ENCODE measurements at places on chromosomes 3 and 15.

GRCh38 chr3:193842029-193842798 is 249.2 kb downstream of the OPA1 start:
- no peak for DNase-seq

DNA sequence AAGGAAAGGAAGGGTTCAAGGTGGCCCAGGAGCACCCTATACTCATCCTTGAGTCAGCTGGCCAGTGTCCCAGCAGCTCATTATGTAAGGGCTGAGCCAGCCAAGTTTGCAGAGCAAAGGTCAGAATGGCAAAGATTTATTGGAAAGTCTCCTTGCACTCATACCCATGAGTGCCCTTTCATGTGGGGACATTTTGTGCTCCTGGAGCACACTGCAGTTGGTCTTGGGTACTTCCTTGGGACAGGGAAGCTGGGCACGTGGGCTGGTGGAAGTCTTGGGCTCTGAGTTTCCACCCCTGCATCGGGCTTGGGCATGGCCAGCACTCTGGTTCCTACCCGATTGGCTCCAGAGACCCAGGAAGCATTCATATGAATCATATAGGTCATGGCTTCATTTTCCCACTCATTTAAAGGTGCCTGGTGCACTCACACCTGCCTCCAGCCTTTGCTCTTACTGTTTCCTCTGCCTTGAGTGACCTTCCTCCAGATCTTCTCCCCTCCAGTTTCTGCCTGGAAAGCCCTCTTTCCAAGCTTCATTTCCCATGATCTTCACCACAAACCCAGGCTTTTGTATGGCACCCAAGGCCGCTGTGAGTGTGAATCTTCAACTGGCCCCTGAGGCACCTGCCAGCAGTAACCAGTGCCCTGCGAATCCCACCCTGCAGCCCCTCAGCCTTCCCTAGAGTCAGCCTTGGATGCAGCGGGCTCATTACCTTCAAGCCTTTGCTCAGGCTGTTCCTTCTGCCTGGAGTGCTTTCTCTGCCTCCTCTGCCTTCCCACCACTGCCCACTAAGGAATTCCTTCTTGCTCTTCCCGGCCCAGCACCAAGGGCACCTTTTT is 10.5 kb upstream of the PRKCD start:
- no peak for DNase-seq

- no peak for DNase-seq
These were observed 11.4 kb upstream of the COMMD2 start for GRCh38 chr3:149763565-149764195.

GRCh38 chr15:62164014-62164395 is 1.1 kb downstream of the C2CD4B start:
- DNase-seq = no peak

DNA sequence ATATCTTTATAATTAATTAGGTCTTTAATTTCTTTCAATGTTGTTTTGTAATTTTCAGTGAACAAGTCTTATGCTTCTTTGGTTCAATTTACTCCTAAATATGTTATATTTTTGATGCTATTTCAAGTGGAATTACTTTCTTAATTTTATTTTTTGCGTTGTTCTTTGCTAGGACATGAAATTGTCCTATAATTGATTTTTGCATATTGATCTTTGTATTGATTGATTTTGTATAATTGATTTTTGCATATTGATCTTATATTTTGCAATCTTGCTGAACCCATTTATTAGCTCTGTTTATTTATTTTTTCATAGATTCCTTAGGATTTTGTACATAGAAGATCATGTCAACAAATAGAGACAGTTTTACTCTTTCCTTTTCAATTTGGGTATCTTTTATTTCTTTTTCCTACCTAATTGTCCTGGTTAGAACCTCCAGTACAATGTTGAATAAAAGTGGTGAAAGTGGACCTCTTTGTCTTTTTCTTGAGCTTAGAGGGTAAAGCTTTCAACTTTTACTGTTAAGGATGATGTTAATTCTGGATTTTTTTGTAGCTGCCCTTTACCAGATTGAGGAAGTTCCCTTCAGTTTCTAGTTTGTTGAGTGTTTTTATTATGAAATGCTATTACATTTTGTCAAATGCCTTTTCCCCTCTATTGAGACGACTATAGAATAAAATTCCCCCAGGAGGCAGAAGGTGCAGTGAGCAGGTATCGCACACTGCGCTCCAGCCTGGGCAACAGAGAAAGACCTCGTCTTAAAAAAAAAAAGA is 36.8 kb upstream of the CCDC50 start:
- no peak for DNase-seq

DNA sequence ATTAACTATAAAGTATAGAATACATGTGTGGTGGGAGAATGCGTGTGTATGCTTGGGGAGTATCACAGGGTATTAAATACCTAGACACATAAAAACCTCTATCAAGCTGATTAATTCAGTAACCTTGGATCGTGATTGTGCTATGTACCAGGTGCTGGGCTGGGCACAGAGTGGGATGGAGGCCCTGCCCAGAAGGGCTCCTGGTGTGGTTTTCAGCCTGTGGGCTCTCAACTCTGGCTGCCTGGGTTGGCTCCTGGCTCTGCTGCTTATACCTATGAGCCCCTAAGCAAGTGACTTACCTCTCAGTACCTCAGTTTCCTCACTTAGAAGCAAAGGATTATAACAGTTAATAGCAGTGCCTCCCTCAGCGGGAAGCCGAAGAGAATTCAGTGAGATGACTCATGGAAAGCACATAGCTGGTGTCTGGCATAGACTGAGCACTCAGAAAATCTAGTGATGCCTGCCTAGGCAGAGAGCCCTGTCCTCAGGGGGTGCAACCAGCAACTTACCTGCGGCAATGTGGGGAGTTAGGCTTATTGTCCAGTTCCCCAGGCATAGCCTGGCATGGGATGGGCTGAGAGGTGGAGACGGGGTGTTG is 90.6 kb upstream of the MYZAP start:
- DNase-seq = no peak

- DNase-seq = no peak
These were observed 70.6 kb downstream of the KAT2B start for GRCh38 chr3:20110826-20111225.

DNA sequence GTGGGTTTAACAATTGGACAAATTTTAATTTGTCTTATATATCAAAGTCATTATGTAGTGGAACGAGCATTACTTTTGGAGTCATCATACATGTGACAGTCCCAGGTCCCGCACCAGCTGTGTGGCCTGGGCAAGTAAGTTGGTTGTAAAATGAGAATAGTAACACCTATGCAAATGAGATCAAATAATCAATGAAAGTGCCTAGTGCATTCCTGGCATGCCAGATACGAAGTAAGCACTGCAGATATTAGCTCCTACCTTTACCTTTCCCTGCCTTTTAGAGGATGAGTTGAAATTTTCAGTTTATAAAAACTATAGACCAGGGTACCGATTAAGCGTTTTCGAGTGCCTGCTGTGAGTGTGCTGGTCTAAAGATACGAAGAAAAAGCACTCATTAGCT is 134.1 kb downstream of the LRIG1 start:
- no peak for DNase-seq

DNA sequence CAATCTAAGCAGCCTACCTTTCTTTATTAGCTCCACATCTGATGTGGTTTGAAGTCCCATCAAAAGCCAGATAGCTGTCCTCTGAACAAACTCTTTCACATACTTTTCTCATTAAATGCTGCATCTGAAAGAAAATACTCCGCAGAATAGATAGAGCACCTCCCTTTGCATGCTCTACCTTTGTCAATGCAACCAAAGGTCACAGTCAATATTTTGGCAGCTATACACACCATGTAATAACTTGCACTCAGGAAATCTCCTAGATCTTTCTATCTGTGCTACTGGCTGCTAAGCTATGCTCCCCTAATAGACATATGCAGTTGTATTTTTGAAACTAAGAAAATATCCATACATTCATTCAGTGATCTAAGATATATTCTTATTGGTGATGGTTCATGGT is 204.8 kb upstream of the ARRDC4 start:
- DNase-seq = no peak

DNA sequence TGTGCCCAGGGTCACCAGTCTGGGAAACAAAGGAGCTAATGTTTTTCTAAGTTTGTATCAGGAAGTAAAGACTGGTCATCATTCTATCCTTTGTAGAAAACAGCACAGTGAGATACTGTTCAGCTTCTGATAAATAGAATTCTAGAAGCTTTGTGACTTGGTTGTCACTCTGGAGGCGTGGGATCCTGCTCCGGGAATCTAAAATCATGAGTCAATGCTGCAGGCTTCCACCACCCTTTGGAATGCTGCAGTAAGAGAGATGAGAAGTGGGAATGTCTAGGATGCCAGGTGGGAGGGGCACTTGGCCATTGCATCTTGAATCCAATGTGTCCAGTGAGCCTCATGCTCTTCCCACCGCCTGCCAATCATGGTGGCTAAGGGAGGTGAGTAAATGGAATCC is 40.9 kb downstream of the SAMMSON start:
- no peak for DNase-seq

- DNase-seq = no peak
These were observed 419.2 kb downstream of the OCA2 start for GRCh38 chr15:27679731-27680471.

- DNase-seq = no peak
These were observed 163.1 kb downstream of the FMN1 start for GRCh38 chr15:33031324-33031821.

GRCh38 chr15:71218272-71218805 is 103.1 kb downstream of the THSD4 start:
- DNase-seq = no peak

DNA sequence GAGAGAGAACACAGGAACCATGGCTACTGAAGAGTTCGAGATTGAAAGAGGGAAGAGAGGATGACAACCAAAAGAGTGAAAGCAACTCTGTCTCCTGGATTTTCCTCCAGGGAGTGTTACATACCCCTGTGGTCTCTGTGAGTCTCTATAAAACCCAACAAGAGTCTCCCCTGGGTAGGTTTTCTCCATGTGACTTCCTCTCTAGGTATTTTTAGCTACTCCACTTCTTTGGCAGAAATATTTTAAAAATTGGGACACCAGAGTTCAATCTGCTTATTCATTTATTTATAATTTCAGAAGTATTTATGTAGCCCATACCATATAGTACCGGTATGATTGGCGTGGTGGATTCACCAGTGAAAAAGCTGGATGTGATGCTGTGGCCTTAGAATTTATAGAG is 671.7 kb upstream of the NR2F2 start:
- DNase-seq = no peak

DNA sequence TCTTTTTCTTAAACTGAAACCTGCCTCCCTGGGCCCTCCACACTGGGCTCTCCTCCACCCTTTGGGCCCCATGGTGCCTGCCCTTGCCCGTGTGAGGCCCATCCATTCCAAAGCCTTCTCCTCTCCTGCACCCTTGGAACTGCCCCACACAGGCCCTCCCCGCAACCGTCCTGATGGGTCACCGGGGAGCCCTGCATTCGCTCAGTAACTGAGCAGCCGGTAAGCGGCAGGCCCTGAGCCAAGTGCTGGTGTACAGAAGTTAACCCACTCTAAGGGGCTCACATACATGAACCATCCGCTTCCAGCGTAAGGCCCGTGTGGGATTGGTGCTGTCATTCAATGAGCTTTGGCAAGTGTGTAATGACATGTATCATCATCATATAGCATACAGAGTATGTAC is 5.4 kb upstream of the LRRC15 start:
- no peak for DNase-seq

GRCh38 chr3:187618722-187619121 is 51.5 kb downstream of the SST start:
- no peak for DNase-seq

DNA sequence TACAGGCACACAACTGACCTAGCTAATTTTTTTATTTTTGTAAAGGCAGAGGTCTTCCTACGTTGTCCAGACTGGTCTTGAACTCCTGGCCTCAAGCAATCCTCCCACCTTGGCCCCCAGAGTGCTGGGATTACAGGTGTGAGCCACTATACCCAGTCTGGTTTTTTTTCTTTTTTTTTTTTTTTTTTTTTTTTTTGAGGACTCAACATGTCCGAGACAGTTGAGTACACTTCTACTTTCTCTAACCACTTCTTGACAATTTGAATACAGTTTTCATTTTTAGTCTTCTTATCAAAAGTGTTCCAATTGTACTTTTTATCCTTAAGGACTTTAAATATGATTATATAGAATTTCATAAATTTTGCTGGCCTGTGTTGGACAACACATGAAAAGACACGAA is 7.4 kb upstream of the GSK3B start:
- DNase-seq = no peak

DNA sequence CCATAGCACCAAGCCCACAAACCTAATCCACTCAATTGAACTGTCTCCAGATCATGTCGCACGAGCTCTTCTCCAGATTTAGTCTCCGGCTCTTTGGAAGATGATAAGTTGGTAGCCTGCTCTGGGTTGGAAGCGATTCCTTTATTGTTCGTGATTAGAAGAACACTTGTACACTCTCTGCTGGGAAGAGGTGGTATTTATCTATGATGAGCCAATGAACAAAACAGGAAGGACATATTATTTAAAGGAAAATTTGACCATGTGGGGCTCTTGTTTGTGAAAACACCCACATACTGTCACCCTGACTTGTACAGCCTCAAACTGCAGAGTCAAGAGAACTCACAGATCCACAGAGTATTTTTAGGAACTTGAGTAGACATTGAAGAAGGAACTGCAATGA is 54.4 kb downstream of the MYZAP start:
- DNase-seq = no peak

GRCh38 chr15:91099616-91099994 is 452 bp upstream of the SV2B start:
- DNase-seq = no peak

DNA sequence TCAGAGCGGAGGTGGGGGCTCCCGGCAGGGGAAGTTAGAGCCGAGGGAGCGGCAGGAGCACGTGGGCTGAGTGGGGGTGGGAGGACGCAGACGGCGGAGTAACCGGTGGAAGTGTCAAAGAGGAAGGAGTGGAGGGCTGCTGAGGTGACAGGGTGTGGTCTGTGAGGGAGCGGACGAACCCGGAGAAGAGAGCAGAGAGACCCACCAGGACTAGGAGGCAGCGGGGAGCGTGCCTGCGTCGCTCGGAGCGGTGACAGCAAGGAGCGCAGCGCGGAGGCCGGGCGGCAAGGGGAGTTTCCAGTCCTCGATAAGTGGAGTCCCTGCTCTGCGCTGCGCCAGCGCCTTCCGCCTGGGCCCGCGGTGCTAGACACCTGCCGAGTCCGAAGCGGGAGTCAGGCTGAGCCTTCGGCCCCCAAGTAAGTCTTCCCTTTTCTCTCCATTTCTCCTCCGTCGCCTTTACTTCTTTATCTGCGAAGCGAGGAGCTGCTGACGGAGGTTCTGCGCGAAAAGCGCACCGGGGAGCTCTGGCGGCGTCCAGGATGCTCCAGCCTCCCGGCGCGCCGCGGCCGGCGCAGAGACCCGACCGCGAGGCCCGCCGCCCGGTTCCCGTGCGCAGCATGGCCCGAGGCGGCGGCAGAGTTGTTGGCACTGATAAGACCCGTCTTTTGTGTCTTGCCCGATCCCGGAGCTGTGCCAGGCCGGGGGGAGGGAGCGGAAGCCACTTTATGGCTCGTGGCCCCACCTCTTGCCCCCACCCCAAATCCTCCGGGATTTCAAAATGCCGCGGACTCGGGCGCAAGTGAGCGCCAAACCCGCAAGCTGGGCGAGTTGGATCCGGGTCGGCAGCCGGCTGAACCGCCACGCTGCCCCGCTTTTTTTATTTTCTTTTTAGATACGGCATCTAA is 533.0 kb upstream of the SEMA6D start:
- no peak for DNase-seq

GRCh38 chr3:46908294-46908985 is 30.9 kb downstream of the PTH1R start:
- DNase-seq = no peak

Data from activated gamma-delta T cell treated with Interleukin-2 at 50 U/mL for 16 hours (primary cell).